ENCODE measurements at places on chromosomes 3 and 15.

- DNase-seq = peak; percentile 73
Measured at GRCh38 chr15:56243163-56244037, at the start of gene RFX7. TSS of gene RFX7 (minus strand) at chr15:56243879. CDS start at chr15:56243285, 594 bp downstream.

GRCh38 chr3:184315543-184315867, 1.1 kb downstream of the EIF4G1 start:
- DNase-seq = no peak

DNA sequence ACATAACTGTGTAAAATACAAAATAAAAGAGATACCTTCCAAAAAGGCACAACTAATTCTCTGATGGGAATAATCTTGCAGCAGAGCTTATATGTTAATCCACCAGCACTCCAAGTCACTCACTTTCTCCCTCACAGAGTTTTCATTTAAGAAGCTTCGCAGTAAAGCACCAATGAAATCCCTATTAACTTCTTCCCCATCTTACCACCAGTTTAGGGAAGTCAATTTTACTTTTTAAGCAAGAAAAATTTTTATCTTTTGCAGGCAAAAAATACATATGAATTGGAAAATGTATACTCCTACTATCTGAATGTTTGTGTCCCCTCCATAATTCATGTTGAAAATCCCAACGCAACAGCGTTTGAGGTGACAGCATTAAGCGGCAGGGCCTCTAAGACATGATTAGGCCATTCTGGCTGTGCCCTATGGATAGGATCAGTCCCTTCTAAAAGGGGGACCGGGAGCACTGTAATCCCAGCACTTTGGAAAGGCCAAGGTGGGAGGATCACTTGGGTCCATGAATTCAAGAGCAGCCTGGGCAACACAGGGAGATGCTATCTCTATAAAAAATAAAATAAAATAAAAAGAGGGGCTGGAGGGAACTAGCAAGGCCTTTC, 435.8 kb downstream of the SHQ1 start:
- no peak for DNase-seq

- DNase-seq = no peak
Measured at GRCh38 chr15:96199111-96199510, 131.4 kb upstream of the NR2F2 start.

GRCh38 chr3:99651531-99651930, 13.1 kb downstream of the COL8A1 start:
- no peak for DNase-seq

- DNase-seq = no peak
Measured at GRCh38 chr15:74400915-74401757, 32.6 kb downstream of the SEMA7A start.

DNA sequence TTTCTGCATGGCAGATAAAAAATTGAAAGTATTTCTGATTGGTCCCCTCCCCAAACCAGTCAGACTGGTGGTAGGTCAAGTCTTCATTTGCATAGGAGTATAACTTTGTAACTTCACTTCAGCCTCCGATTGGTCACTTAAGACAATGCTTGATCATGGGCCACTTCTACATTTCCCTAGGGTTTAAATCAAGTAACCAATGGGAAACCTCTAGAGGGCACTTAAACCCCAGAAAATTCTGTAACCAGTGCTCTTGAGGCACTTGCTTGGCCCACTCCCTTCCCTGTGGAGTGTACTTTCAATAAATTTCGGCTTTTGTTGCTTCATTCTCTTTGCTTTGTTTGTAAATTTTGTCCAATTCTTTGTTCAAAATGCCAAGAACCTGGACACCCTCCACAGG, 225.5 kb downstream of the ARPP21 start:
- no peak for DNase-seq

DNA sequence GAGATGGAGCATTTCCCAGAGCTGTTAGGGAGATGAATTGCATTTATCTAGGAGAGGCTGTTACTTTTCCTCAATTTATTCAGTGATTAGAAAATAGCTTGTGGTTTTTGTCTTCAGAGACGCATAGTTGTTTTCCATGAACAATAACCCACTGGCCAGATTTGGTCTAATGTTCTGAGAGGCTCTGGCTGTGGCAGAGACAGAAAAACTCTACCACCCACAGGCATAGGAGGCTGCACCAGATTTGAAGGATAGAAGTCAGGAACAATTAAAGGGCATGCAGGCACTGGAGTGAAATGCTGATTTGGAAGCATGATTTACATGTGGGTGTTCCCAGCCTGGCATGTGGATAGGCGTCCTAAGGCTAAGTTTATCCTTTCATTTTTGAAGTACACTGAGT, 143.5 kb downstream of the NFKBIZ start:
- DNase-seq = no peak

DNA sequence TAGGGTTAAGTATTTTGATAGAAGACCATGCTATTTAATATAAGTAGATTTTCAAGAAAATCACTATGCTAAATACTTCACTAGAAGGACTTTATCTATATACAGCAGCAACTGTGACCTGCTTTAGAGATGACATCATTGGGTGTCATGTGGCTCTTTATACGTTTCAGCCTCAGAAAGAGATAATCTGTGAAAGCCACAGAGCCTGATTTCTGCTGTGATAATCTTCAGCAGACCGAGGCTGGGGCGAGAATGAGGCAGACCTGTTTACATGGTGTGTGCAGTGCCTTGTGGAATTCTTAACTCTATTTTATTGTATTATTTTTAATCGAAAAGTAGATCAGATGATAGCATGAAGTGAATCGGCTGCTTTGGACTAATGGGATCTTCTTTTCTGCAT, 471.2 kb downstream of the MFSD1 start:
- no peak for DNase-seq

GRCh38 chr15:69225355-69226022, 65.1 kb downstream of the GLCE start:
- DNase-seq = no peak

DNA sequence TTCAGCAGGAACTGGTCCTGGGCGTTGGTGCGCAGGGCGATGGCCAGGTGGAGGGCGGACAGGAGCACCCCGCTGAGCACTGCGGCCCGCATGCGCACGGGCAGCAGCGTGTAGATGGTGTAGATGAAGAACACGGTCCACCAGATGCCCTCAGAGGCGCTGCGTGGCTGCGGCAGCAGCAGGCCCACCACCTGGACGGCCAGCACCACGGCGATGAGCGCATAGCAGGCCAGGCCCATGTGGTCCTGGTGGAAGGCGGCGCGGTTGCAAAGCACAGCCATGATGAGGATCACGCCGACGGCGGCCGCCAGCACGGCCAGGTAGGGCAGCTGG, 1.5 kb downstream of the ADCY5 start:
- no peak for DNase-seq

GRCh38 chr3:71052716-71053115, 530.8 kb downstream of the FOXP1 start:
- no peak for DNase-seq

- no peak for DNase-seq
Measured at GRCh38 chr15:36356978-36357601, 222.3 kb upstream of the CDIN1 start.

DNA sequence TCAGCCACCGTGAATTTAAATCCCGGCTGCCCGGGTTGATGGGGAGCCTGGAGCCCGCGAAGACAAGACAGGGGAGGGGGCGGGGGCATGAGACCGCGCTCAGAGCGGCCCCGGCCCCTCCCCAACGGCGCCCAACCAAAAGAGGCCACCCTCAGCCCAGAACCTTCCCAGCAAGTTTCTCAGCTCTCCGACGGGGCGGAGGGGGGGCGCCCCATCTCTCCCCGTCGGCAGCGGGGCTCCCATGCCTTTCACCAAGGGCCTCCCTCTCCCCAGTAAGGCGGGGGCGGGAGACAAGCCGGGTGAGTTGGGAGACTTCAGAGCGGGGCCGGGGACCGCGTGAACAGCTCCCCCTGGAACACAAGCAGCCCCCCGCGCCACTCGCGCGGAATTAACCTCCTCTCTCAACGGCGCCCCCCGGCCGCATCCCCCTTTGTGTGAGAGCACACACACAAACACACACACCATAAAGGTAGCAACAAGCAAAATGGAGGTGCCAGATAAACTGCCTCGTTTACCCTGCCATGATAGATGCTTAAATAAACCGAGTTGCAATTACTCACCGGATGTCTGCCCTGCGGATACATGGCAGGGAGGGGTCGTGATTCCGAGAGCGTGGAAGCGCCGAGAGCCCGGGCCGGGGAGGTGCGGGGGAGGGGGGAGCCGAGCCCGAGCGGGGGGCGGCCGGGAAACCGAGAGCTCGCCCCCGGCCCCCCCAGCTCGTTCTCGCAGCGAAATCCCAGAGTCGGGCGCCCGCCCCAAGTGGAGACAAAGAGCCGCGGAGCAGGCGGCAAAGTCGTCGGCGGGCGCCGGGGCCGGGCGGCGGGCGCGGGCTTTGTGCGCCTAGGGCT, 1.3 kb downstream of the TLE3 start:
- peak; percentile 41 for DNase-seq

- DNase-seq = no peak
Measured at GRCh38 chr3:181210275-181210674, 220.7 kb upstream of the DNAJC19 start.

DNA sequence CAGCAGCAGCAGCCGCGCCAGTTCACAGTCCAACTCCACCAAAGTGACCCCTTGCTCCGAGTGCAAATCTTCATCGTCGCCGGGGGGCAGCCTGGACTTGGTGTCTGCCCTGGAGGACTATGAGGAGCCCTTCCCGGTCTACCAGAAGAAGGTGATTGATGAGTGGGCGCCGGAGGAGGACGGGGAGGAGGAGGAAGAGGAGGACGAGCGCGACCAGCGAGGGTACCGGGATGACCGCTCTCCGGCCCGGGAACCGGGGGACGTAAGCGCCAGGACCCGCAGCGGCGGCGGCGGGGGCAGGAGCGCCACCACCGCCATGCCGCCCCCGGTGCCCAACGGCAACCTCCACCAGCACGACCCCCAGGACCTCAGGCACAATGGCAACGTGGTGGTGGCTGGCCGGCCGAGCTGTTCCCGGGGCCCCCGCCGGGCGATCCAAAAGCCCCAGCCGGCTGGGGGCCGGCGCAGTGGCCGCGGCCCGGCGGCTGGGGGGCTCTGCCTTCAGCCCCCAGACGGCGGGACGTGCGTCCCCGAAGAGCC, 224.1 kb upstream of the IL12A start:
- no peak for DNase-seq

DNA sequence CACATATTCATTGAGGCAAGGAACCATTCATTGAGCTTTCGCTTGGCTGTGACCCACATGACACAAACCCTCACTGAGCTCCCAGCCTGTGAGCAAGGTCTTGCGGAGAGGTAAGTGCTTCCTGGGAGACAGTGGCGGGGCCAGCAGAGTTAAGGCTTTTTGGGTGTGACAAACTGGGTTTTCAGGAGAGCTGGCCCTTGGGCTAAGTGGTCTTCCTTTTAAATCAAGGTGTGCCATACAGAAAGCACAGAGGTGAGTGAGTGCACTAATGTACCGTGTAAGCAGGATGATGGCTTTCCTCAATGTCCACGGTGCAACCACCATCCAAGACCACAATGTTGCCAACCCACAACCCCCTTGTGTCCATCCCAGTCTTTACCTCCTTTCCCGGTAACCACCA, 28.6 kb downstream of the POMGNT2 start:
- no peak for DNase-seq

DNA sequence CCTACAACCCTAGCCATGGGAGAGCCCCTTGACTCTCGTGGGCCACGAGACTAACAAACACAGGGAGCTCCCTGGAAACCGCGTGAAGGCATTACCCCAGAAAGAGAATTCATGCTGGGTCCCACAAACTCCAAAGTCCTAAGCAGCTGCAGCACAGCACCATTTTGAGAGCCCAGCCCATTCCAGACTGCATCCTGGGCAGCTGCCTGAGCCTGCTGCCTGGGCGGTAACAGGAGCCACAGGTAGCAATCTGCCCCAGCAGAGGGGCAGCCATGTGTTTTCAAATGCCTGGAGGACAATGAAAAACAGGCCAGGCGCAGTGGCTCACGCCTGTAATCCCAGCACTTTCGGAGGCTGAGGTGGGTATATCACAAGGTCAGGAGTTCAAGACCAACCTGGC, 62.9 kb upstream of the TBC1D23 start:
- no peak for DNase-seq

DNA sequence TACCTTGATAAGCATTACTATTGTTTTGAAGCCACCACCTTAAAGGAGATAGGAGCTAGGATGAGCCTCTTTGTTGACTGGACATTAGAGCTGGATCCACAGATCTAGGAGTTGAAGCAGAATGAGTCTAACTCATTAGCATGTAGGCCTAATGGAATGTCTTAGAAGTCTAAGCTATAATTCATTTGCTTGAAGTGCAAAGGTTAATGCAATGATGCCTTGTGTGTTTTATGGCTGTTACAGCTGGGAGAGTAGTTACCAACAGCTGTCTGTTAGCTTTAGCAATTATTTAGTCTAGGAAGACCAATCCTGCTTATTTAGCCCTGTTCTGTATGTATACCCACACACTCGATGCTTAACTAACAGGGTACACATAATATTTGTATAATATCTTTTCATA, 419.3 kb downstream of the TUSC7 start:
- DNase-seq = no peak

GRCh38 chr3:23805210-23805632, 534 bp upstream of the UBE2E1 start:
- DNase-seq = no peak

GRCh38 chr3:158794936-158795518, 6.8 kb upstream of the MFSD1 start:
- DNase-seq = peak; percentile 3

GRCh38 chr3:149465351-149465883, 9.1 kb upstream of the TM4SF4 start:
- DNase-seq = no peak

GRCh38 chr3:156299569-156299968, 179.2 kb downstream of the KCNAB1 start:
- no peak for DNase-seq

GRCh38 chr15:65571971-65572370, 39.0 kb downstream of the INTS14 start:
- no peak for DNase-seq

DNA sequence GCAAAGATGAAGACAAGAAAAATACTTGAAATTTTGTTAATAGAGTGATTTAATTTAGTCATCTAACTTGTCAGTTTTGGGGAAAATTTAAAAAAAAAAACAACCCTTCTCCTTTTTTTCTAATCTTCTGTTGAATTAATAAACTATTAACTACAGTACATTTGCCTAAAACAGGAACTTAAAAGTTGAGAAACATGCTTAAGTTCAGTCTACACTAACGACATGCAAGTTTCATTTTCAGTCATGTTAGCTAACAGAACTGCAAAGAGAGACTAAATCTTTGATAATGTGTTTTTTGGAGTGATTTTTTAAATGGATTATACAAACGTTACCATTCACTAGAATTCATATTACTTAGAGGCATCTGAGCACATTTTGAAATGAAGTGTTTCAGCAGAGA, 71.9 kb upstream of the MBNL1 start:
- DNase-seq = no peak

DNA sequence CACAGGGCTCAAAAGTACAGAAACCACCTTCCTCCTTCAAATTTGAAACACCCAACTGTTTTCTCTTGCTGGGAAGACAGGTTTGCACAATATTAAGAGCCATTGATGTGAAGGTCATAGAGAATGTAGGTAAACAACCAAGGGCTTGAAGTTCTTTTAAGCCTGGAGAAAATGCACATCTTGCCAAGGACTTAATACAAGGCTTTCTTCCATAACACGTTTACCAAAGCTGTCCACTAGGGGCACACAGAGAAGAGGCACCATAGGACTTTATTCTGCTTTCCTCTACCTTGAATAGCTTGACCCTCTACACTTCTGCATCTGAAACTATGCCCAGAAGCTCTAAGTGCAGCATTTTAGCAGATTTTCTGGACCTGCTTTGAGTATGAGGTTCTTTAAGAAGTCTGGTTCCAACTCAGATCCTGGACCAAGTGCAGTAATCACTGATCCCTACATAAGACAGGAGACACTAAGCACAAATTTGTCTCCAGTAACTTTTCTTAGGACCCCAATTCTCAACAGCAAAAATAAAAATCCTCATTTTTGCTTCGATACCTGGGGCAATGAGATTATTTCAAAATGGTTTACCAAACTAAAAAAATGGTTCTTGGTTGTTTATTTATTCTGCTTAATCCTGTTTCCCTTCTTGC, 138.0 kb downstream of the FBN1 start:
- no peak for DNase-seq

All from CD4-positive, alpha-beta T cell treated with Interleukin-6 at 100 ng/mL for 8 hours (primary cell).